ENCODE measurements at places on chromosomes 1 and 21. TPM values are rescaled to one million over a fixed set of nuclear protein-coding genes. Genes with fewer than 3 reads are reported as not detected.

Gene GBP1
- total RNA-seq = 68.0 TPM

Gene F5
- not detected for total RNA-seq

Gene CLEC20A
- total RNA-seq = not detected

Gene F13B
- not detected for total RNA-seq

Gene AGT
- total RNA-seq = not detected

Gene CLCA4
- total RNA-seq = not detected

Data from SJSA1 (cell line).